Endothelial cell of umbilical vein (primary cell): ENCODE measurements at places on chromosomes 2 and 18. TPM values are rescaled to one million over a fixed set of nuclear protein-coding genes. Genes with fewer than 3 reads are reported as not detected.

Gene SERPINB5
- polyA plus RNA-seq, result not detected in 2 replicates

Gene CDH20
- polyA plus RNA-seq, result not detected in 2 replicates

Gene GLS
- 36.1 and 49.0 TPM in 2 replicates for polyA plus RNA-seq

Gene BCL2
- polyA plus RNA-seq, result 0.35 and 0.45 TPM in 2 replicates

Gene WDSUB1
- polyA plus RNA-seq, result 3.1 and 4.0 TPM in 2 replicates

Gene IL36B
- not detected in 2 replicates for polyA plus RNA-seq

Gene MALT1
- polyA plus RNA-seq, result 2.8 and 3.2 TPM in 2 replicates

Gene LRATD1
- polyA plus RNA-seq, result 0.02 TPM in 1 of 2 replicates, not detected in the other

Gene CXCR2
- not detected in 2 replicates for polyA plus RNA-seq

Gene COL4A4
- polyA plus RNA-seq, result not detected in 2 replicates

Gene TEX44
- polyA plus RNA-seq, result not detected in 2 replicates

Gene ARHGEF33
- 0.03 and 0.15 TPM in 2 replicates for polyA plus RNA-seq

Gene CCDC141
- not detected in 2 replicates for polyA plus RNA-seq

Gene AGXT
- not detected in 2 replicates for polyA plus RNA-seq

Gene HIBCH
- 3.3 and 6.4 TPM in 2 replicates for polyA plus RNA-seq

Gene UGT1A10
- not detected in 2 replicates for polyA plus RNA-seq

Gene L3MBTL4
- polyA plus RNA-seq, result not detected in 2 replicates

Gene DSC3
- polyA plus RNA-seq, result 0.04 and 0.14 TPM in 2 replicates

Gene FBXO48
- polyA plus RNA-seq, result 0.46 and 0.48 TPM in 2 replicates

Gene KCTD18
- polyA plus RNA-seq, result 2.6 TPM in 2 replicates

Gene ZNF521
- polyA plus RNA-seq, result 90.8 and 111 TPM in 2 replicates

Gene IGFBP2
- polyA plus RNA-seq, result 261 and 387 TPM in 2 replicates

Gene CD28
- polyA plus RNA-seq, result not detected in 2 replicates

Gene DSG1
- polyA plus RNA-seq, result not detected in 2 replicates

Gene POTEJ
- 0.03 TPM in 2 replicates for polyA plus RNA-seq

Gene TNFAIP6
- not detected in 2 replicates for polyA plus RNA-seq

Gene TXNDC2
- polyA plus RNA-seq, result 0.12 TPM in 1 of 2 replicates, not detected in the other

Gene TUBA3E
- polyA plus RNA-seq, result not detected in 2 replicates

Gene ERFE
- polyA plus RNA-seq, result 0.48 and 0.65 TPM in 2 replicates

Gene LYPD6
- polyA plus RNA-seq, result 3.0 and 3.3 TPM in 2 replicates

Gene SCN9A
- 0.62 and 0.88 TPM in 2 replicates for polyA plus RNA-seq
